Osteocyte (in vitro differentiated cells): ENCODE measurements at places on chromosomes 1 and 21.

GRCh38 chr21:33124889-33125288 is 54.9 kb downstream of the OLIG1 start:
- DNase-seq = no peak

DNA sequence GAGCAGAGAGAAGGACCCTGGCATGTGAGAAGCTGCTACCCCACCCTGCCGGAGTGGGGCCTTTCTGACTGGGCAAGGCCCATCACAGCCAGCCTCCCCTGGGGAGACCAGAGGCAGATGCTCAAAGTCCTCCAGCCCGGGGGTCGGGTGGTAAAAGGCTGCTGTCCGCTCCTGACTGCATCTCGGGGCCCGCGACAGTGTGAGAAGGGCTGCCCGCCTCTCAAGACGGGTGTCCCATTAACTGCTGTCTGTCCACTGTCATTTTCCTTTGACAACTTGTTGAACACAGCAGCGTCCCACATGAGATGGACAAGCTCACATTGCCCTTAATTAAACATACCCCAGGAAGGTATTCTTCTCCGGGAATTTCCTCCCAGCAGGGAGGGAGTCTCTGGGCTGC is 91.4 kb upstream of the ARHGEF16 start:
- no peak for DNase-seq

- DNase-seq = no peak
Observed at GRCh38 chr1:229252228-229252984, 18.5 kb upstream of the RAB4A start.

DNA sequence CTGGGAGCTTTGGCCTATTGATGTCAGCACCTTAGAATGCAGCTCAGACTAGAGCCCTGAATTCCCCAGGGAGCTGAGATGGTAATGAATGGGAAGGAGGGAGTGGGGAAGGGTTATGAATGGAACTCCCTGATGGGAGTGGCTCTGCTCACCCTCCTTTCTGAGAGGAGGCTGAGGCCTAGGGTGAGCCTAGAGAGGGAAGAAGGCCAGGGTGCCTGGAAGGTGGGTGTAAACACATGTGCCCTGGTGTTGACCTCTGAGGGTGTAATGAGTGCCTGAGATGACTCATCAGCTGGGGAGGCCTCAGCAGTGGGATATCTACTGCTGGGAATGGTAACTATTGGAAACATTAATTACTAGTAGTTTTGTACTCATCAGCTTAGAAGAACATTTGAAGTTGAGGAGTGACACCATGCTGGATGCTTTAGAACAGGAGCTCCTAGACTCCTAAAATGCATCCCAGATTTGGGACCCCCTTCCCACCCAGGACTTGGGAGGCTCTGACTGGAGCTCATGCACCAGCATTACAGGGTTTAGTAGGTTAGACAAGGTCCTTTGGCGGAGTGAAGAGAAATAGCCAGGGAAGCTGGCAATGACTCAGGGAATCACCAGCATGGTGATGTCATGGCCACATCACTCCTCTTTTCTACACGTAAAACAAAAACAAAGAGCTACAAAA is 16.0 kb upstream of the PIGV start:
- no peak for DNase-seq

DNA sequence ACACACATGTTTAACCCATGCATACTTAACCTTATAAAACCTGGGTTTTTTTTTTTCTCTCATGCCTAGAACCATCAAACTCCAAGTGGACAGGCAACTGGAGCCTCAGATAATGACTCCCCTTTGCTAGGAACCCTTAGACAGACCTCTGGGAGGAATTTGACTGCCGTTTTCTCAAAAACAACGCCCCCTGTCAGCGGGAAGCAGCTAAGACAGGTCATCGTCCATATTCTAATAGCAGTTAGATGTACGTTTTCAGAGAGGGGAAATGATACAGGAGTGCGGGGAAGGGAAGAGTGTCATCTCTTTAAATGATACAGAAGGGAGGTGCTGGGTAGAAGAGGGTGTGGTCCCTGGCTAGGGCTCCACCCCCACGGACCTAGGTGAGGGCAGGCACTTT is 34.7 kb downstream of the LRRC3 start:
- no peak for DNase-seq
